ENCODE measurements at places on chromosomes 1 and 21.

DNA sequence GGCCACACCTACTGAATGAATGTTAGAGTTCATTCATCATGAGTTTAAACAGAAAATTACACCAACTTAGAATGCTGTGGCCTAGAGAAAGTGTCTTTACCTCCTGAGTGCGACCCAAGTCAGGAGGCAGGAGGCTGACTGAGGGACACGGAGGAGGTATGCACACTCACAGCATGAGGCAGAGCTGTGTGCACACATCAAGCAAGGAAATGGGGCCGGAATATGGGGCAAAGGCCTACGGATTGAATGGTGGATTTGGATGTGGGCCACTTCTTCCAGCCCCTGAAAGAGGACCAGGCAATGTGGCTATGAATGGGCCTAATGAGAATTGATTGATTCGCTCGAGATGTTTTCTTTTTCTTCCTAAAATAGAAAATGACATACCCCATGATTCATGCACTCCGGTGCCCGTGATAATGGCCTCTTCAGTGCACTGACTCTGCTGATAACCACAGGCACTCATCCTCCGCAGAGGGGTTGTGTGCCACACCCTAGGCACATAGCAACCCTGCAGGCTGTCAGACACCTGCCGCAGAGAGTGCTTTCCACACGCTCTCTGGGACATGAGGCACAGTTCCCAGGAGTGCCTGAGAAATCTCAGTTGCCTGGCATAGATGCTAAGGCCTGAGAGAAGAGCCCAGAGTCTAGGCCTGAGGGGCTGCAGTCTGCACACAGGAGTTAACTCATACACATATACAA lies 155.5 kb downstream of the GLUL start:
- DNase-seq, result no peak

GRCh38 chr1:94398356-94398755 lies 19.8 kb upstream of the ABCD3 start:
- DNase-seq, result no peak

- DNase-seq, result no peak
Measured at GRCh38 chr1:217647791-217648190, 16.6 kb downstream of the SPATA17 start.

GRCh38 chr1:11836955-11837766 lies 10.4 kb downstream of the NPPA start:
- DNase-seq, result no peak

DNA sequence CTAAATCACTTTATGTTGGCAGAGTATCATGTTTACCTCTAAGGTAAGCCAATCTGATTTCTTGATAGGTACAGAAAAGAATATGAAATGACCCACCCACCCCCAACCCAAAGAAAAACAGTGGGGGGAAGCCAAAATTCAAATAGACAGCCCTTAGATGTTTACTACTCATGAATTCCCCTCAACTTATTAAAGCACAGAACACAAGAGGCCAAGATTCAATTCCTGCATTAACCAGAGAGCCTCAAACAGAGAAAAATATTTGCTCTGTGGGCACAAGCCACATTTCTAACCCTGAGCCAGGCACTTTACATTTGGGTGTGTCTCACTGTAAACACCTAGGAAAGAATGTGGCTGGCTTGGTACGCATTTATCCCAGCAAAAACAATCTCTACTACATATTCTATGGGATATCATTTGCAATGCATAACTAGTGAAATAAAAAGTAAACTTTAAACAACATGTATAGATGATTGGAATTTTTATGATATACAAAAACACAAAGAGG lies 84.3 kb downstream of the PTPN14 start:
- DNase-seq, result no peak

GRCh38 chr1:50333595-50333974 lies 89.7 kb downstream of the DMRTA2 start:
- DNase-seq, result peak; percentile 17

DNA sequence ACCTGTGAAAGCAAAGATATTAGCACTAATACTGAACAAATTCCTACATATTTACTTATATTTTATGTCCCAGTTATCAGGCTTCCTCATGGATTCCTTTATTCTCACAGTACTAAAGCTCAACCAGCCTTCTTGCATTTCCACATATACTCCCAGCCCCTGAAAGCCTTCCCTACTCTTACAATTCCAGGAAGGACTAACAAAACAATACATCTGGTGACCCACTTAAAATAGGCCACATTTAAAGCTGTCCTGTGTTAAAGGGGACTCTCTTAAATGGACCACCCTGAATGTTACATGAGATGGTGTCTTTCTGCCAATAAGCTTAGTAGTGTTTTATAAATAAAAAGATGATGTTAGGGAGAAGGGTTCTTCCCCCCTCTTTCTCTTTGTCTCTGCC lies 54.4 kb downstream of the NTMT2 start:
- DNase-seq, result no peak

DNA sequence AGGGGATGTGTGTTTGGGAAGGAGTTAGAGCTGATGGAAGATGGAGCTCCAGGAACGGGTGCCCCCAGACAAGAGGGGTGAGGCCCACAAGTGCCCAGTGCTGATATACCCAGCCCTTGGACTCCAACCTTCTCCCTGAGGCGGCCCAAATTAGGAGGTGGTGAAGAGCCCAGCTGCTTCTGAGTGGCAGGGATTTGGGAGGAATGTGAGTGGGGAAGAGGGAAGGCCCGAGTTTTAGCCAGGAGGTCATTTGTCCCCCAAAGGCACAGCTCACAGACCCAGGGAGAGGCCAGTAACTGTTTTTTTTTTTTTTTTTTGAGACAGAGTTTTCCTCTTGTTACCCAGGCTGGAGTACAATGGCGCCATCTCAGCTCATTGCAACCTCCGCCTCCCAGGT lies 1.2 kb upstream of the PADI2 start:
- DNase-seq, result no peak

DNA sequence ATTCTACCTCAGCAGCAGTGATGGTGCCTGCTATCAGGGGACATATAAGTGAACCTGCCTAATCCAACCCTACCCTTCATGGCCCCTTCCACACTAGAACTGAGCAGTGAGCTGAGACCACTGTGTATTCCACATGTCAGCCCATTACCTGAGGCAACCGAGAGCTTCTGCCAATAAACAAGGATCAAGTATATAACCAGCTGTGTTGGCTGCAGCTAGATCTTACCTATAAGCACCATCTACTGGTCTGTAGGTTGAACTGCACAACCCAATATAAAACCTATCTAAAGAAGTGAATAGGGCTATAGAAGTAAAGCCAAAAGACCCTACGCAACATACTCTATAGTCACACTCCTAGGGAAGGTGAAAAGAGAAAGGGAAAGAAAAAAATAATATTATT lies 376.9 kb downstream of the HHIPL2 start:
- DNase-seq, result no peak

GRCh38 chr1:78687914-78688313 lies 38.3 kb downstream of the IFI44 start:
- no peak for DNase-seq

DNA sequence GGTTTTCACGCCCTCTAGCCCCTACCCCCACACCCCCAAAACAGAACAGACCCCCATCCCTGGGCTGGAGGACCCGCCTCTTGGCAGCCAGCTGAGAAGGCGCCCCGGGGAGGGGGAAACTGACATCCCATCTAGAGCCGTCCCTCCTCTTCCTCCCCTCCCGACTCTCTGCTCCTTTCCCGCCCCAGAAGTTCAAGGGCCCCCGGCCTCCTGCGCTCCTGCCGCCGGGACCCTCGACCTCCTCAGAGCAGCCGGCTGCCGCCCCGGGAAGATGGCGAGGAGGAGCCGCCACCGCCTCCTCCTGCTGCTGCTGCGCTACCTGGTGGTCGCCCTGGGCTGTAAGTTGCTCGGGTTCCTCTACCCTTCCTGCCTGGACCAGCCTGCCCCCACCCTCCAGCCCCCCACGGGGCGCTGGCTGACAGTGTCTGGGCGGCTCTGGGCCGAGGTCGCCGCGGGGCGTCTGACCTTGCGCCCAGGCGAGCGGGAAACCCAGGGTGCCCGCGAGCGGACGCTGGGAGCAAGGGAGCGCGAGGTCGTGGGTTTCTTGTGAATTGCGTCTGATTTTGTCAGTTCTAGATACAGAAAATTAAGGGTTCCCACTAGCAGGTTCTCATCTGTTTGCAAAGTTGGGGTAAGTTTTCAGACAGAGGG lies 618 bp downstream of the JAM2 start:
- peak; percentile 19 for DNase-seq

DNA sequence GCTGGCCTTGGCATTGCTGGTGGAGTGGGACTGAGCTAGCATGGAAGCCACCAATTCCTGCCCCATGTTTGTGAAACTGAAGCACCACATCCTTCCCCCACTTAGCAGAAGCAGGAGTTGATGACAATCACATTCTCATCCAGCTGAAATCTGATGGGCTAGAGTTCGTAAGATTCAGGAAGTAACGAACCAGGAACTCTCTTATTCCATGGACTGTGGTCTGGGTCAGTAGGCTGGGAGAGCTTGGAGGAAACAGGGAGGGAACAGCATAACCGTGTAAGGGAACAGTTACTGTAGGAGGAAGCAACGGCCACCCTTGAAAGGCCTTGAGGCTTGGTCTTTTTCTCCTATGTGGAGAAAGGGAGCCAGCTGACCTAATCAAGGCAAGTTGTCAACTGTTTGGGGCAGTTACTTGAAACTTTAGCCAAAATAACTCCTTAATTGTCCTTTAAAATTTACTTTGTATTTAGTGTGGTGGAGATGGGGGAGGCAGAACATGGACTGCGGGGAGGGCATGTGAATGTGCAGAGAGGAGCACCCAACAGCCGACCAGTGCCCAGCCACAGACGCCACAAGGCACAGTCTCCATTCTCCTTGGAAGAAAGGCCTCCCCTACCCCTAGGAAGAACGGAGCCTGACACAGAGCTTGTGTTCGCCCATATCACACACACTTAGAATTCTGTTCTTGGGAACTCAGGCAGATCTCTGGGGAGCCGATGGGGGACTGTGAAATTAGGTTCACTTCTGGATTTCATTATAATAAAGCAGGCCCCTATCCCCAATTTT lies 2.0 kb upstream of the COQ8A start:
- no peak for DNase-seq

- DNase-seq, result no peak
Measured at GRCh38 chr1:18681423-18681835, 50.8 kb downstream of the PAX7 start.

DNA sequence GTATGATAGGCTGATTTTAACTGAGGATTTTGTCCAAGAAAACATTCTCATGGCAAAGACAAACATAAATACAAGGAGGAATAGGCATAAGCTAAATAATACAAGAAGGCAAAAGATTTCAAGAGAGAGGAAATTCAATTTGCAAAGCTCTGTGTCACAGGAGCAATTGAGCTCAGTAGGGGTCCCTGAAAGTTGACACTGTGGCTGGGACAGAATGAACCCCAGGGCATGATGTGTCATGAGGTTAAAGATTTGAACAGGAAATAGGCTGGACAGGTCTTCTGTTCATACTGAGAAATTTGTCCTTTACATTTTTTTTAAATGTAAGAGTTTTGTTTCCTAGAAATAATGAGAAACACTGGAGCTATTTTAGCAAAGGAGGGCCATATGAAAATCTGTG lies 555.4 kb upstream of the NEGR1 start:
- no peak for DNase-seq

GRCh38 chr1:95384567-95384966 lies 150.6 kb downstream of the RWDD3 start:
- no peak for DNase-seq

GRCh38 chr1:58251430-58252073 lies 295.0 kb downstream of the OMA1 start:
- DNase-seq, result no peak

GRCh38 chr21:31922881-31923280 lies 50.1 kb downstream of the HUNK start:
- no peak for DNase-seq

DNA sequence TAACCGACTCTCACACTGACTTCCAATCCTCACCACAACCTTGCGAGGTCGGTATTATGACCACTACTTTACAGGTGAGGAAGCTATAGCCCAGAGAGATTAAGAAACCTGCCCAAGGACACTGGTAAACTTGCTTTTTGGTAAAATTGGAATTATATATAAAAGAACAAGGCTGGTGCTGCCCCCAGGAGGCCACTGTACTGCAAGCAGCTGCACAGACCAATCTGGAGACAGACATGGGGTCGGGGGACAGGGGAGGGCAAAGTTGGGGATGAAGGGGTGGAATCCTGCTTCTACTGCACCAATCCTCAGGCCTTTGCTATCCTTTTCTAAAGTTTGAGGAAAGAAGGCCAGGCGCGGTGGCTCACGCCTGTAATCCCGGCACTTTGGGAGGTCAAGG lies 280.8 kb downstream of the SPATA17 start:
- DNase-seq, result no peak

- DNase-seq, result no peak
Measured at GRCh38 chr21:43778469-43779335, 2.6 kb upstream of the CSTB start.

DNA sequence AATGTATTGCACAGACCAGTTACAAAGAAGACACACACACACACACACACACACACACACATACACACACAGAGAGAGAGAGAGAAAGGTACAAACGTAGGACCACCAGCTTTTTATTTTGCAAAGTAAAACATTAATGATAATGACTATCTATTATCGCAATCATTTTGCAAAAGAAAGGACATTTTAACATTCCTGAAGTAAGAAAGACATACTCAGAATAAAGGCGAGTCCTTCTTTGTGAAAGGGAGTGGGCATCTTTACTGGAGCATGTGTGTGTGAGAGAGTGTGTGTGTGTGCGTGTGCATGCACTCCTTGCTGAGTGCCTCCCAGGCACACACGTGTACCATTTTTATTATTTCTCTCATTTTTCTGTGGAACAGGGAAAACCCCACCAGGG lies 28.4 kb downstream of the PPFIA4 start:
- DNase-seq, result no peak

- no peak for DNase-seq
Measured at GRCh38 chr1:176559878-176560277, 96.9 kb downstream of the PAPPA2 start.

DNA sequence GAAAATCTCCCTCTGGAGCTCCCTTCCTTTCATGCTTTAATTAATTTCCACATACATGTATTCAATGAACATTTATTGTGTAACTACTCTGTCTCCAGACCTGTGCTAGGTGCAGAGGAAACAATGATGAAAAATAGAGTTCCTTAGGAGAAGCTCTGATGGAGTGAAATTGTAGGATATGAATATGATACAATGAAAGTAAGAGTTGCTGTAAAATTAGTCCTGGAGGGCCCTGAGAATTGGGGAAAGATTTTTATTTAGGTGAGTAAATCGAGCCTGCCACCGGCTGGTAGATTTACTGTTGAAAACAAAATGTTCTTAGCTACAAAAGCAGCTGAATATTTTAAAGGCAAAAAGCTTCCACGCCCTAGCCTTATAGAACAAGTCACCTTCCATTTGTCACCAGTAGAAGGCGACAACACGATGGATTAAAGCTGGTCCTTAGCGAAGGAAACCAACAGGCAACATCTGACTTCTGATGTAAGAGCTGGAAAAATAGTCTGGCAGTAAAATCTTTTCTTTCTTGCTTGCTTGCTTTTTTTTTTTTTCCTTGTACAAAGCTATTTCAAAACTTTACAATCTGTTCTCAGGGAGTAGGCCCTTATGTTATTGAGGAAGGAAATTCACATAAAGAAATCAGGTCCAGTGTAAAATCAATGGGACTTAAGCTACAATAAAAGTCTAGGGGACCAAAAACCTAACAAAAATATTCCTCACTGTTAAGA lies 82.0 kb upstream of the ROR1 start:
- DNase-seq, result no peak

- DNase-seq, result no peak
Measured at GRCh38 chr1:13461977-13462376, 51.7 kb downstream of the PRAMEF20 start.

Measured in activated gamma-delta T cell (primary cell).